Activated CD8-positive, alpha-beta memory T cell treated with anti-CD3 and anti-CD28 coated beads for 4 hours (primary cell): ENCODE measurements at places on chromosomes 3 and 15.

DNA sequence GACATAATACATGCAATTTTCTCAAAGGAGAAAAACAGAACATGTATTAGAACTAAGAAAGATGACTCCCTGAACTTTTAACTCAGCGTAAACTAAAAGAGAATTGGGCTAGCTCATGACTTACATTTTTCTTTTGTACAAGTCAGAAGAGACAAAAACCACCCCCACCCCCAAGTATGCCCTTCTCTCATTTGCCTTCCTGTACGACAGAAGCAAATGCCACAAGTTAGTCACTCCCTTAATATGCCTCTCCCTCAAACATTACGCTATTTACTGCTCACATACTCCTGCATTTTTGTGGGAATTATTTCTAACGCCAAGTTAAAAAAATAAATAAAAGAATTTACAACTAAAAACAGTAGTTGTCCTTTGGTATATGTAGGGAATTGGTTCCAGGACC is 22.0 kb downstream of the CPEB1 start:
- DNase-seq, result no peak

DNA sequence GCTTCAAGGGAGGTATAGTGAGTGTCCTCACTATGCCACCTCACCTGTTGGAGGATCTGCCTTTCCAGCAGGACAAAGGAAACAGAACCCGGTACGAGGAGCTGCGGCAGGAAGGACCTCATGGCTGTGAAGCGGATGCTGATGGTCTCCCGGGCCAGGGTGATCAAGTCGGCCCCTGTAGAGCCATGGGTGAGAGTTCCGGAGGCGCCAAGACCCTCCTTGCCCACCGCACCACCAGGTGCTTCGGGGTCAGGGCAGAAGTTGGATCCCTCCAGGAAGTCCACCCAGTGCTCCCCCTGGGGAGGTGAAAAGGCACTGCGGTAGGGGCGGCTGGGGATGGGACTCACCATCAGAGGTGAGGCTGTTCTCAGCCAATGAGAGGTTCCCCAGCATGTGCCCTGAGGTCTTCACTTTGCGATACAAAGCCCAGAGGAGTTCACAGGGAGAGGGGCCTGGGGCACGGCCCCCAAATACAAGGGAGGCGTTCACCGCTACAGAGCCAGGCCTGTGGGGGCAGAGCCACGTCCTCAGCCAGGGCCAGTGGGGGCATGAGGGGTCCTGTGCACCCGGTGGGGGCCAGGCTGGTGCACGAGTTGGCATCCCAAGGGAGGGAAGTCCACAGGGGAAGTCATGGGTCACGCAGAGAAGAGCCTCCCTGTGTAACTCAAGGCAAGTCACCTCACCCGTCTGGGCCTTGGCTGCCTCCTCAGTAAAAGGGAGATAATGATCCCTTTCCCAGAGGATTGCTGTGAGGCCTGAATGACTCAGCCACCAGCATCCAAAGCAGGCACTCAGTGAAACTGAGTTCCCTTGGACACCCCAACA is 27.7 kb downstream of the C15orf39 start:
- no peak for DNase-seq

DNA sequence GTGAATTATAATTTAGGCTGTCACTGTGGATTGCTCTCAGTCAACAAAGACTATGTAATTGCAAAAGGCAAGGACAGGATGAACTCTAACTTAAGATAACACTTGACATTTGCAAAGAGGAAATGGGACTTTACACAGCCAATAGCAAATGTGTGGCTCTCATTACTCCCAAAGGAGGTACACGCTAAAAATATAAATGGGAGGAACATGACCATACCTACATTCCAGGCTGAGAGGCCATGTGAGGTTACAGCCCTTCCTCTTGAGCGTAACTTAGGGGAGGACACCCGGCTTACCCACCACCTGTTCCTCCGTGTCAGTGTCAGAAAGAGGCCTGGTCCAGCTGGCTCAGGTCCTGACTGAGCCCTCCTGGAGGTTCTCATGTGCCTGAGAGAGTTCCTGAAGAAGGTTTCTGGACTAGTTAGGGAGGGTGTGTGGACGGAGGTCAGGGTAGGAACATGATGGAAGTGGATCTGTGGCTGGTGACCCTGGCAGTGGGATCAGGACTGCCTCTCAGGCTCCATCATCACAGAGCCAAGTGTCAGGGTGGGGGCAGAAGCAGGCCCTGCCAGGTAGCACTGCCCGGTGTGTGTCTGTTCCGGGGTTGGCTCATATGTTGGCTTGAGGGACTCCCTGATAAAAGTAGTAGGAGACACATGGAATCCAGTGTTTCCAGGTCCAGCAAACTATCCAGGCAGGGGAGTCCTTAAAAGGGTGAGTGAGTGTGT is 7.9 kb downstream of the POPDC2 start:
- DNase-seq, result no peak

- no peak for DNase-seq
Measured at GRCh38 chr3:119786409-119786808, 4.5 kb downstream of the NR1I2 start.

DNA sequence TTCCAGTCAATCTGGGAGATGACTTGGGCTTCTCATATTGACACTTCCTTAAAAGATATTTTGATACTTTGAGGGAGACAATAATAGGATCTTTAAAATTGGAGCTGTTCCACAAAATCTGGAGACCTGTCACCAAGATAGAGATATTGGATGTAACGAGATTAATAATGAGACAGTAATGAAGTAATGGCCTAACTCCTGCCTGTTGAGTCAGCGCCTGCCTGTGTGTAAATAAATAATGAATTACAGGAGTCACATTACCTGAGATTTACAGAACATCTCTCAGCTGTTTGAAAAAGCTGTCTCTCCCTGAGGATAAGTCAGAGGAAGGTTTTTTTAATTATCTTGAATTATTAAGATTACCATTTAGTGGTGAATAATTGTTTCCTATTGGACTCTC is 43.8 kb upstream of the MITF start:
- no peak for DNase-seq

GRCh38 chr15:87591582-87591981 is 665.0 kb downstream of the NTRK3 start:
- no peak for DNase-seq

DNA sequence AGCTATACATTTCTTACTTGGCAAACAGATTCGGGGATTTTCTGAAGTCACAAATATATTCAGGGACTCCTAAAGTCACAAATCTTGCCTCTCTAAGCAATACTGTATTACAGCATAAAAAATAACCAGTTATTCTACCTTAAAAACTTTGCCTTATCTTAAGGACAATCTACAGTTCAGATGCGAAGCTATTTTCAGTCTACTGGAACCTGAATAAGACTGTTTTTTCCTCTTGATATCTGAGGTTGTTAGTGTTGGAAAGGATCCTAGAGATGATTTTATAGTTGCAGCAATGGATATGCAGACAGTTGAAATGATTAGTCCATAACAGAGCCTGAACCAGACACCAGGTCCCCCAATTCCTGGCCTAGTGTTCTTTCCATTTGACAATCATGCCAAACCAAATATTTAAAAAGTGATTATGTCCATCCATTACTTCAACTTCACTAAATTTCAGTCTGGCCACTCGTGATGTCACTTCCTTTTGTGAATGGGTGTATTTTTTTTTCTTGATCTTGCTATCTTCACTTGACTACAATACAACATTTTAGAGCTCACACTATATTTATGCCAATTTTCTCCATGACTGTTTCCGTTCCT is 1.8 kb downstream of the HDGFL3 start:
- DNase-seq, result no peak

- no peak for DNase-seq
Measured at GRCh38 chr3:25652921-25653320, 11.8 kb downstream of the TOP2B start.

- peak; percentile 14 for DNase-seq
Measured at GRCh38 chr3:125150525-125151441, 61.8 kb downstream of the SLC12A8 start.

DNA sequence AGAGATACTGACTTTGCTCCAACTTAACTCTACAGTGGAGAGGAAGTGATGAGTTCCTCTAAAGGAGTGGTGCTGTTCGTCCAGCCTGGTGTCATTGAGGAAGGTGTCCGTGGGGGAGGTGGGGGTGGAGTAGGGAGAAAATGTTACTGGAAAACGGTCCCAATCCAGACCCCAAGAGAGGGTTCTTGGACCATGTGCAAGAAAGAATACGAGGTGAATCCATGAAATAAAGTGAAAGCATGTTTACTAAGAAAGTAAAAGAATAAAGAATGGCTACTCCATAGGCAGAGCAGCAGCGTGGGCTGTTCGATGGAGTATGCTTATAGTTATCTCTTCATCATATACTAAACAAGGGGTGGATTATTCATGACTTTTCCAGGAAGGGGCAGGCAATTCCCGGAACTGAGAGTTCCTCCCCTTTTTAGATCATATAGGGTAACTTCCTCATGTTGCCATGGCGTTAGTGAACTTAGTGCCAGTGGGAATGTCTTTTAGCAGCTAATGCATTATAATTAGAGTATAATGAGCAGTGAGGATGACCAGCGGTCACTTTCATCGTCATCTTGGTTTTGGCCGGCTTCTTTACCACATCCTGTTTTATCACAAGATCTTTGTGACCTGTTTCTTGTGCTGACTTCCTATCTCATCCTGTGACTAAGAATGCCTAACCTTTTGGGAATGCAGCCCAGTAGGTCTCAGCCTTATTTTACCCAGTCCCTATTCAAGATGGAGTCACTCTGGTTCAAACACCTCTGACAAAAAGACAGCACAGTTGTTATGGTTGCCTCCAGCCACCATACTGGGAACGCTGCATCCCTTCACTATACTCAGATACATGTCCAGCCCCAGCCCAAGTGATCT is 38.6 kb downstream of the CLEC3B start:
- DNase-seq, result no peak

- DNase-seq, result no peak
Measured at GRCh38 chr3:195441051-195441450, 1.8 kb downstream of the ACAP2 start.

GRCh38 chr3:59406943-59407342 is 357.1 kb upstream of the CFAP20DC start:
- DNase-seq, result no peak

GRCh38 chr15:62150445-62150844 is 14.6 kb downstream of the C2CD4B start:
- no peak for DNase-seq

DNA sequence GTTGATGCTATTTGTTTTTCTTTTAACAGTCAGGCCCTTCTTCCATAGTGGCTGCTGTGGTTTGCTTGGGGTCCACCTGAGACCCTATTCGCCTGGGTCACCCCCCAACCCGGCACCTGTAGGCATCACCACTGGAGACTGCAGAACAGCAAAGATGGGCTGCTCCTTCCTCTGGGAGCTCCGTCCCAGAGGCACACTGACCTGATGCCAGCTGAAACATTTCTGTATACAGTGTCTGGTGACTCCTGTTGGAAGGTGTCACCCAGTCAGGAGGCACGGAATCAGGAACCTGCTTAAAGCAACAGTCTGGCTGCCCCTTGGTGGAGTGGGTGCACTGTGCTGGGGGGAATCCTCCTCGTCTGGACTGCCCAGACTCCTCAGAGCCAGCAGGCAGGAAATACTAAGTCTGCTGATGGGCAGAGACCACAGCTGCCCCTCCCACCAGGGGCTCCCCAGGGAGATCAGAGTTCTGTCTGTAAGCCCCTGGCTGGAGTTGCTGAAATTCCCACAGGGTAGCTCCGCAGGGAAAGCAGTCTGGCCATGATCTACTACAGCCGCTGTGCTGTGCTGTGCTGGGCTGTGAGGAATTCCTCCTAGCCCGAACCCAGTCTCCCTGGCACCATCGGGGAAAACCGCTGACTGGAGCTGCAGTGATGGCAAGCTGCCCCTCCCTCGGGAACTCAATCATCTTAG is 248.2 kb downstream of the TBC1D5 start:
- no peak for DNase-seq

DNA sequence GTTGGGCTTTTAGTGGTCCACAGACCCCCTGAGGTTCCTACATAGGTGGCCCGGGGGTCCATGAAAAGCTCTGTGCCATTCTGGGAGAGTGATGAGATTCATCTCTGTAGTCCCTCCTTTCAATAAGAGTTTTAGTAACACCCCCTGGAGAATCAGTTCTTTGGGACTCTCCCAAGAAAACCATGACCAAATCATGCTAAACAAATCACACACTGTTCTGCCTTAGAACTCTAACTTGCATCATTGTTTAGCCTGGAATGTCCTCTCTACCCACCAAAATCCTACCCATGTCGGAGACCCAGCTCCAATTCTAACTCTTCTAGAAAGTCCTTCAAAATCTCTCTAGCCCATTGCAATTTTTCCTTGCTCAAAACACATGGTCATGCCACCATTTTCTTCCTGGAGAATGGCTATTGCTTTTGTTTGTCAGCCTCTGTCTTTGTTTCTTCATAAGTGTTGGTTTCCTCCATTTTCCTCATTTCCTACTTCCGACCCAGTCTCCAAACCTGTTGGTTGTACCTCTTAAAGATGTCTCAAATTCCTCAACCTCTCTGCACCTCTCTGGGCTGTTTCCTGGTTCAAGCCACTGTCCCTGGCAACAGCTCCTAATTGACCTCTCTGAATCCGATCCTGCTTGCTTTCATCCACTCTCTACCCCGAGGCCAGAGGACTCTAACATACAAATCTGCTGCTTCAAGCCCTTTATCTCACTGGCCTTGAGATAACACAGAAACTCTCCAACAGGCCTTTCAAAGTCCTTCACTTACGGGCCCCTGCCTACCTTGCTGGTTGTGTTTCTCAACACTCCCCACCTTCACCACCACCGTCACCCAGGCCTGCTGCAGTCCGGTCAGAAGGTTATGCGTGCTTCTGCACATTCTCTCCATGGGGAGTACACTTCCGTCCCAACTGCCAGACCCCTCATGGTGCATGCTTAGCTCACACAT is 23.7 kb downstream of the CYP19A1 start:
- DNase-seq, result no peak

- no peak for DNase-seq
Measured at GRCh38 chr3:185935465-185936272, 2.1 kb downstream of the TRA2B start.

- no peak for DNase-seq
Measured at GRCh38 chr15:77167406-77167805, 96.5 kb upstream of the TSPAN3 start.

DNA sequence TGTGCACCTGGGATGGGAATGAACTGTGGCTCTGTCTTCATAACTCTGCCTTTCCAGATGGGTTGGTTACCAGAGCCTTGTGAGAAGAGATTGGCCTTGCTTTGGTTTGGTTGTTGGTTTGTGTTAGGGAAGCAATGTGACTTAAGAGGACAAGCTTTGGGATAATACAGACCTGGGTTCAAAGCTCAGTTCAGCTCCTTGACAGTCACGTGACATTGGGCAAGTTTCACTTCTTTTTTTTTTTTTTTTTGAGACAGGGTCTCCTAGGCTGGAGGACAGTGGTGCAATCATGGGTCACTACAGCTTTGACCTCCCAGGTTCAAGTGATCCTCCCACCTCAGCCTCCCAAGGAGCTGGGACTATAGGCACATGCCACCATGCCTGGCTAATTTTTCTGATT is 42.7 kb downstream of the CORO2B start:
- no peak for DNase-seq

GRCh38 chr3:186254676-186255650 is 107.1 kb downstream of the DGKG start:
- DNase-seq, result no peak

DNA sequence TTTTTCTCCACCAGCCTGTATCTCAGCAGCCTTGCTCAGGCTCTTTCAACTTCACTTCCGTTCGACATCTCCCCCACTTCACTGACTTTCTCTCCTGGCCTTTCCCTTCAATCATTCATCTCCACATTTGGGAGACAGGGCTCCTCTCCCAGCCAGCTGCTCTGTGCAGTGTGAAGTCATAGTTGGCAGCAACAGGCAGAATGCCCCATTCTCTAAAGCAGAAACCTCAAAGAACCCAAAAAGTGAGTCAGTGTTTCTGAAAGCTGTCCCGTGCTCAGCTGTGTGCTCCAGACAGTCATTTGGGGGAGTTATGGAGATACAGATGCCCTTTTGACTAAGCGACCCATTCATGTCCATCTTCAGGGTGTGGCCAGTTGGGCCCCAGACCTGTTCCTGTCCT is 54.3 kb downstream of the NTRK3 start:
- no peak for DNase-seq
